Activated naive CD4-positive, alpha-beta T cell treated with anti-CD3 and anti-CD28 coated beads, Interleukin-2, amount 10 ng/mL, durations not matched to agents 5 hours and 36 hours (primary cell): ENCODE measurements at places on chromosomes 2 and 18. TPM values are rescaled to one million over a fixed set of nuclear protein-coding genes. Genes with fewer than 3 reads are reported as not detected.

Gene KHK
- 10.1 TPM for total RNA-seq

Gene ARMC9
- total RNA-seq: 0.50 TPM

Gene UGT1A3
- not detected for total RNA-seq

Gene SLC9A4
- 0.13 TPM for total RNA-seq

Gene ELP2
- 68.1 TPM for total RNA-seq

Gene C2orf78
- not detected for total RNA-seq

Gene UGT1A8
- total RNA-seq: not detected

Gene FZD7
- total RNA-seq: 0.63 TPM

Gene DCDC2C
- not detected for total RNA-seq

Gene ABCA12
- total RNA-seq: not detected

Gene LGALSL
- 0.84 TPM for total RNA-seq

Gene TWIST2
- not detected for total RNA-seq

Gene DCC
- not detected for total RNA-seq

Gene MERTK
- 0.13 TPM for total RNA-seq

Gene SMYD5
- total RNA-seq: 14.2 TPM

Gene TCF23
- not detected for total RNA-seq

Gene C2orf15
- 1.6 TPM for total RNA-seq

Gene MYL1
- total RNA-seq: not detected

Gene GLI2
- 0.88 TPM for total RNA-seq

Gene IL37
- total RNA-seq: not detected

Gene PXDN
- total RNA-seq: not detected

Gene TPO
- not detected for total RNA-seq

Gene IL1A
- 0.33 TPM for total RNA-seq
